ENCODE measurements at places on chromosomes 2 and 18.

DNA sequence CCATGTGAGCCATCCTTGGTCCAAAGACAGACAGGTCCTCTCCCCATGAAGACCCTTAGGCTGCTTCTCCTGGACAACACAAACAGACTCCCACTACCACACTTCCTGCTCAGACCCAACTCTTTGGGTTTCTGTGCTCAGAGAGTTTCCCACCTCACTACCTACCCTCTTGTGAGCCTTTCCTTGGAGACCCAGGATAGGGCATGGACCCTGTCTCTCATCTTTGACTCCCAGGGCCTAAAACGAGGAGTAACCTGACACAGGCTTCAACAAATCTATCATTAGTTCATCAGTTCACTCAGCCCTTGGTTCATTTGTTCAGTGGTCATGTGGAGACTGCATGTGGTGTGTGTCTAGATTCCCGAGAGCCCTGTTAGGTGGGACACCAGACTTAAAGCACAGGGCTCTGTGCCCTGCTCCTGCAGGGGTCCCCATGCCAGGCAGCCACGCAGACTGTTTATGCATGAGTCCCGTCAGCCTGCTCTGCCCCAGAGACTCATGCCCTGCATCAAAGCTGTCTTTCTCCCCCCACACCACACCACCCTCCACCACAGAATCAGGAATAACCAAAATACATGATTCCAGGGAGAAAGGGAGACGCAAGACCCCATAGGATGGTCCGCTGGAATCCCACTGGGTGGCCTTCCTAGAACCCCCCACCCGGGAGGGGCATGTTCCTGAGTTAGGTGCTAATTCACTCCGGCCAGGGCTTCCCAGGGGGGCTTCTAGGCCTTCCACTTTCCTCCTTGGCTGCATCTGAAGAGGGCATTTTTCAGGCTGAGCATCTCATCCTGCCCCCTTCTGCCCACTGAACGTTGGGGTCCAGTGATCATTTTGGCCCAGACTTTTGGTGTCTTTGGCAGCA is 100.2 kb upstream of the TEX51 start:
- no peak for DNase-seq

DNA sequence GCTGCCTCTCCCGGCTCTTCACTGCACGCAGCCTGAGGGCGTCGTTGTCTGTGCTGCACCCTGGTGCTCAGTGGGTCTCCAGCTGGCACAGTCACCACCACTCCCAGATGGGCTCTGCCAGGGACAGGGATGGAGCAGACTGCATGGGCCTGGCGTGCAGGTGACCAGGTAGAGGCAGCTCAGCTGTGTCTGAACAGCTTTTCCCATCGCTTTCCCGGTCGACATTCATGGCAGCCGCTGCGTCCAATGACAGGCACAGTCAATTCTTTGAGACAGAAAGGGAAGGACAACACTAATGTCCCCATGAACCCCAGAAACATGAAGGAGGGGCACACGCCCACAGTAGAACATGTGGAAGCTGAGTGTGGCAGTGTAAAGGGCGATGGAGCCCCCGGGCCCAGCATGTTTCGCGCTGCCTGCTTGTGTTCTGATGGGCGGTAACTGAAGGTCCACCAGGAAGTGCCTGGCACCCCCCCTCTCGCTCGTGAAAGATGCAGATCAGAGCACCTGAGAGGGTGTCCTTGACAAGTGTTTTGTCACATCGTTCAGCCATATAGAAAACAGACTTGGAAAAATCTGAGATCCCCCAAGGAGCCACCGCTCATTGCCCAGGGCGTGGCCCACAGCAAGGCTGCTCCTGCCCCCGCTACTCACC is 122.4 kb downstream of the NFATC1 start:
- DNase-seq = peak; percentile 31

DNA sequence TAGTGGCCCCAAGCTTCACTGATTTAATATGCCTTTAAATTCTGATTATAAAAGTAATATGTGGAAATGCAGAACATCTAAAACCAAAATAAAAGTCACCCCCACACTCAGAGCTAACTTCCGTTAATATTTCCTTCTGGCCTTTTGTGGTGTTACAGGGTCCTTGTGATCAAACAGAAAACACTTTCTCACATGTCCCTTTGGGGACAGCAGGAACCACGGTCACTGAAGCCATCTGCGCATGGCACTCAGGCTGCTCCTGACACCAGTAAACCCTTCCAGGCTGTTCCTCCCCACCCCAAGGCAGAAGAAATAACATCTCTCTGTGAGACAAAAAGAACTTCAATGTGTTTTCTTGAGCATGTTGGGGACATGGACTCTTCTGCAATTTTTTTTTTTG is 25.1 kb upstream of the GPR17 start:
- no peak for DNase-seq

DNA sequence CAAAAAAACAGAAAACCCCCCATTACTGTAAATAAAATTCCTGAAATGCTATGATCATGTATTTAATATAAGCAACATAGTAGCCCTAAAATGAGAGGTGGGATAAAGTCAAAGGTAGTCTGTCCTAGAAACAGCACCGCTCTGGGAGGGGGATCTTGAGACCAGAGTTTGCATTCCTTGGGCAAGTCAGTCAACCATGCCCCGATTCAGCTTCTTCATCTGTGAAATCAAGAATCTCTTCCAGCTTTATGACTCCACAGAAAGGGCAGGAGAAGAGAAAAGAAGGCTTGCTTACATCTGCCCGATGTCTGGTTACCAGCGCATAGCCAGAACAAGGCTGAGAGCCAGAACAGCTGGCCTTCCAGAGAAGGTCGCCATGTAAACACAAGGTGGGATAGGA is 2.1 kb upstream of the FBLN7 start:
- no peak for DNase-seq
